ENCODE measurements at places on chromosomes 3 and 15.
A peak's percentile ranks its signal among the peaks of the same experiment; 100 is the strongest.

GRCh38 chr15:52780172-52780980 lies 9.8 kb downstream of the ONECUT1 start:
- peak; percentile 72 for DNase-seq

GRCh38 chr3:69941439-69942176 lies 57.9 kb upstream of the SAMMSON start:
- no peak for DNase-seq

- DNase-seq, result no peak
Observed at GRCh38 chr3:62363275-62363674, 10.1 kb downstream of the FEZF2 start.

DNA sequence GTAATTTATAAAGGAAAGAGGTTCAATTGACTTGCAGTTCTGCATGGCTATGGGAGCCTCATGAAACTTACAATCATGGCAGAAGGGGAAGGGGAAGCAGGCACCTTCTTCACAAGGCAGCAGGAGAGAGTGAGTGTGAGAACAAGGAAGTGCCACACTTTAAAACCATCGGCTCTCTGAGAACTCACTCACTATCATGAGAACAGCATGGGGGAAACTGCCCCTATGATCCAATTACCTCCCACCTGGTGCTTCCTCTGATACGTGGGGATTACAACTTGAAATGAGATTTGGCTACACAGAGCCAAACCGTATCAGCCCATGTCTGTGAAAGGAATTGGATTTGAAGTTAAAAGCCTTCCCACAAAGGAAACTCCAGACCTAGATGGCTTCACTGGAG lies 39.1 kb downstream of the TKT start:
- DNase-seq, result no peak

- no peak for DNase-seq
Observed at GRCh38 chr3:124227150-124227630, 235.3 kb upstream of the ROPN1 start.

- no peak for DNase-seq
Observed at GRCh38 chr3:40404591-40405198, 17.7 kb downstream of the ENTPD3 start.

GRCh38 chr3:180704532-180704931 lies 25.2 kb upstream of the CCDC39 start:
- no peak for DNase-seq

GRCh38 chr3:185984203-185984602 lies 46.4 kb upstream of the TRA2B start:
- no peak for DNase-seq

DNA sequence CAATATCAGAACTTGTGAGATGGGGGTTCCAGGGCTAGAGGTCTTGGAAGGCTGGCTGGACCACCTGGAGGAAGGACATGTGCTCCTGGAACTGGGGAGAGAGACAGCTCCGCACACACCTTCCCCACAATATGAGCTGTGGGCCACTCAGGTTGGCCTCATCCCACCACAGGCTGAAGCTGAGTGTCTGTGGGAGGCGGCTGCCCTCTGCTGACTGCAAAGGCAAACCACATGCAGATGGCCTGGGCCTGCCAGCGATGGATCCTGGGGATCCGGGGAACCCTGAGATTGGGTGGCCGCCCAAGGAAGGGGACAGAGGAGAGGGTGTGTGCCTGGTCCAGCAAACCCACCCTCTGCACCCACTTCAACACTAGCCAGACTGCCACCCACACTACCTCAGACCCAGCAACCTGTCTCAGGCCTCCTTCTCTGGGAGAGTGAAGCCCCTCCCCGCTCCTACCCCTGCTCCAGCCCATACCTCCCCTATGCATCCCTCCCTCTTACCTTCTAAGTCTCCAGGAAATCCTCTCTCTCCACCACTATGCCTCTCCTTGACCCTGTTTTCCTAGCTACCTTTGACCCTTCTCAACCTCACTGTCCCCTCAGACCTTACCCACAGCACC lies 44.8 kb downstream of the CYP11A1 start:
- DNase-seq, result peak; percentile 71

DNA sequence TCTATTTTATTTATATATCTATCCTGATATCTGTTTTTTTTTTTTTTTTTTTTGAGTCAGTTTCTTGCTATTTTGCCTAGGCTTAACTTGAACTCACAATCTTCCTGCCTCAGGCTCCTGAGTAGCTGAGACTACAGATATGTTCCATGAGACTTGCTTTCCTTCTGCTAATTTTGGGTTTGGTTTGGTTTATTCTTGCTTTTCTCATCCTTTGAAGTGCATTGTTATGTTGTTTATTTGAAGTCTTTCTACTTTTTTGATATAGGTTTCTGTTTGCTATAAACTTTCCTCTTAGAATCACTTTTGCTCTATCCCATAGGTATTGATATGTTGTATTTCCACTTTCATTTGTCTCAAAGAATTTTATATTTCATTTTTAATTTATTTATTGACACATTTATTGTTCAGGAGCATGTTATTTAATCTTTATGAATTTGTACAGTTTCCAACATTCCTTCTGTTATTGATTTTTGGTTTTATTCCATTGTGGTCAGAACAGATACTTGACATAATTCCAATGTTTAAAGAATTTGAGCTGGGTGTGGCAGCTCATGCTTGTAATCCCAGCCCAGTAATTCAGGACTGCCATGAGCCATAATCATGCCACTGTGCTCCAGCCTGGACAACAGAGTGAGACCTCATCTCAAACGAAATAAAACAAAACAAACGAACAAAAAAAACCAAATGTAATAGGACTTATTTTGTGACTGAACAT lies 62.3 kb upstream of the PLSCR4 start:
- no peak for DNase-seq

GRCh38 chr15:38961456-38961855 lies 396.8 kb upstream of the RASGRP1 start:
- DNase-seq, result no peak

- no peak for DNase-seq
Observed at GRCh38 chr3:136937851-136938250, 19.9 kb upstream of the IL20RB start.

DNA sequence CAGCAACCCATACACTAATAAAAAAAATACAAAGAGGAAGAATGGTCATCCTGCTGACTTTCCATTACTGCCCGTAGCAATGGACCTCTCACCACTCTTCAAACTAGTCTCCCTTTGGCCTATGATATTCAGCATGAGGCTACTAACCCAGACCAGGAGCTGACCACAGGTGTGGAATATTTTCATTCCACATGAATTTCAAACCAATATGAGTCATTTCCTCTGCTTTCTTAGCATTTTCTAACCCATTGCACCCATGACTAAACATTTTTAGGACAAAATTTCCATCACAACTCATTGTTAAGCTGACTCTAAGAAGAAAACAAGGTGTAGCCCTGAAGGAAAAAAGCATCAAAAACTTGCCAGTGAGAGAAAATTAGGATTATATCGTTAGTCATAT lies 34.0 kb upstream of the ZPLD1 start:
- DNase-seq, result no peak

- DNase-seq, result no peak
Observed at GRCh38 chr15:80695911-80696661, 976 bp downstream of the ABHD17C start.

- DNase-seq, result no peak
Observed at GRCh38 chr15:46300716-46301115, 665.9 kb downstream of the SQOR start.

GRCh38 chr3:2976212-2976611 lies 134.0 kb downstream of the IL5RA start:
- no peak for DNase-seq

GRCh38 chr3:158520433-158520832 lies 50.6 kb upstream of the MLF1 start:
- no peak for DNase-seq

GRCh38 chr3:196666001-196666867 lies 26.7 kb downstream of the NRROS start:
- DNase-seq, result peak; percentile 73

DNA sequence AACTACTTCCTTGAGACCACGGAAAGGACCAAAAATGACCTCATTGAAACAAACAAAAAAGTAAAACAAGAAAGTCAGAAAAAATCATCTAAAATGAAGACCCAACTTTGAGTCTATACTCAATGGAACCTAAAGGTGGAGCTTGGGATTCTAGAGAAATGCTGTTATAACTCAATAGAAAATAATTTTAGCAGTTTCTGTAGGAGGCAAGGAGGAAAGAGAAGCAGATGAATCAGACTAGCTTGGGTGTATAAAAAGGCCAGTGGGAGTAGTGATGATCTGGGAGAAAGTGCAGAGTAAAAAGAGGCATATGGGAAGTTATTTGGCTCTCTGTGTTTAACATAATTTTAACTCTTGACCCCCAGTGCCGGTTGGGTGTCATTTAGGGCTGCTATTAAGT lies 94.4 kb downstream of the TMCO5A start:
- no peak for DNase-seq

DNA sequence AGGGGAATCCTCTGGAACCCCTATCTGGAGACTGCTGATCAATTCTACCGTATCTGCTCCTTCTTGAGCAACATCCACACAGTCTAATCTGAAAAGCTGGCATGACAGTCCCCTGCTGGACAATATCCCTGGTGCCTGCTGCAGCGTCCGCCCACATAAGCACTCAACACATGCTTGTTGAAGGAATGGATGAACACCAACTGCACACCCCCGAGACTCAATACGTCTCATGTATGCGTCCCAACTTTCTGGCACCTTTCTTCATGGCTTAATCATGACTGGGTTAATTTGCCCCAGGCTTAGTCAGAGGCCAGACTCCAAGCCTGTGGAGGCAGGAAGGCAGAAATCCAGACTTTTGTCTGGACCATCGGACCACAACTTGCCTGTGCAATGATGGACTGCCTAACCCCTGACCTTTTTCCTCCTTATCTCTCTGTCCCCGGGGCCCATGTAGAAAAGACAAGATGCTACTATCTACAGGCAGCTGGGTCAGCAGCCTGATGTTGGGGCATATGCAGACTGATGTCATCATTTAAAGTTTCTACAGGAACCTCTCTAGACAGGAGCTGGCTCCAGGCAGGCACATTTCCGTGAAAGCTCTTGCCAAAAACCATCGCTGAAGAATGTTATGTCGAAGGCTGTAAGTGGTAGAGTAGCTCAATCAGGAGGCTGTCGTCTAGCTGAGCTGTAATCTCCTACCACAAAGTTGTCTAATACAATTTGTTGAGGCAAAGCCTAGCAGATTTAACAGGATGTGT lies 114.1 kb upstream of the TPM1 start:
- peak; percentile 24 for DNase-seq

DNA sequence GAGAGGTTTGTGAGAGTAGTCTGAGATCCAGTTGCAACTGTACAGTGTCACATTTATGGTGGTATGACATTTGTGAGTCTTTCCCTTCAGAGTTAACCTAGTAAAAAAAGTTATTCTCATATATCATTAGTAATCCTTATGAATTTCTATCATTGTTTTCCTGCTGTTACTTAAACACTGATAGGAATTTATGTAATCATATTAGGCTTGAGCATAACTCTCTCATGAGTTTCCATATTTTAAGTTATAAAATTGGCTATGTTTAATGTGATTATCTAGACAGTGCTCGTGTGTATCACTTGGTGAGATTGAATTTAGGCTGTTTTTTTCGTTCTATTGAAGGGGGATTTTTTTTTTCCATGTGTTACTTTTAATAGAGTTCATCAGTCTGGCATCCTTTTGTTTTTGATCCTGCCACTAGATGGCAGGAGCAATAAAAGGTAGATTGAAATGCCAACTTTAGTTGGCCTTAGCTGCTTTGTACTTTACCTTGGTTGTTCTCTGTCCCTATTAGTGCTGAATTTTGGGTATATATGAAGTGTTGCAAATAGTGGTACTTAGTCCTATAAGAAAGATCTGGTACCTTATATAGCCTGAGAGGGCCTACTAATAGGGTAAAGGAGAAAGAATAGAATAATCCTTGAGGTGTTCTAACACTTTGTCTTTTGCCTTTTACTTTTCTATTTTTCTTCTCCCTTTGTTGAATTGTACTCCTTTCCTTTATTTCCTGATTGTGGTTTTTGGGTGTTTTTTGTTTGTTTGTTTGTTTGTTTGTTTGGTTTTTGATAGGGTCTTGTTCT lies 17.9 kb downstream of the STT3B start:
- DNase-seq, result peak; percentile 40

DNA sequence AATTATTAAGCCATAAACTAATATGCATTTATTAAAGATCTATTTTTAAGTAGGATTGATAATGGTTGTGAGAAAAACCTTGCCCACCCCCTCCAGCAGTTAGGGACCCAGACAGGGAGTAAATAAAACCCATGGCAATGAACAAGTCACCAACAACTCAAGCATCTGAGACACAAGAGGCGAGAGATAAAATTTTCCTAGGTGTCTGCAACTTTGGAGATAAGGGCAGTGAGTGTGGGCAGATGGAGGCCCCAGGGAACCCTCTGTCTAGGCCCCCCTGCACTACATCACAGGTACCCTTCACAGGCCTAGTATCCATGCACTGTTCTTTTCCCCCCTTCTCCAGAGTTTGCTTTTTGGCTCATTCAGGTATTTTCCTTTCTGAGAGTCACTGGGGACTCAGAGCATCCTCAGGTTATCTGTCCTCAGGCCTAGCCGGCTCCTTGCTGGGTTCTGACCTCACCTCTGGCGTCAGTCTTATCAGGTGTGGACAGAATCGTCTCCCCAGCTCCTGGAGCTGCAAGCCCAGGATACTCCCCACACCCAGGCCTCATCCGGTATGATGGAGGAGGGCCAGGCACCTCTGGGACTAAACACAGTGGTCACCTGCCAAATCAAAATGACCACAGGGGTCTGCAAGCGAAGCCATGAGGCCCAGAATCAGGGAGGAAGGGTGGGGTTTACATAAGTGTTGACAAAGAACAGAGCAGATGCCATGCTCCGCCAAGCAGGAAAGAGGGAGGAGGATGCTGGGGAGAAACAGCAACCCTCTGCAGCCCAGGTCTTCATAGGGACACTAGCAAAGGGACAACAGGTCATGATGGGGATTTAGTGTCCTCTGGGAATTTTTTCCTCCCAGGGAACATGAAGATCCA lies 50.4 kb downstream of the CCNL1 start:
- no peak for DNase-seq

DNA sequence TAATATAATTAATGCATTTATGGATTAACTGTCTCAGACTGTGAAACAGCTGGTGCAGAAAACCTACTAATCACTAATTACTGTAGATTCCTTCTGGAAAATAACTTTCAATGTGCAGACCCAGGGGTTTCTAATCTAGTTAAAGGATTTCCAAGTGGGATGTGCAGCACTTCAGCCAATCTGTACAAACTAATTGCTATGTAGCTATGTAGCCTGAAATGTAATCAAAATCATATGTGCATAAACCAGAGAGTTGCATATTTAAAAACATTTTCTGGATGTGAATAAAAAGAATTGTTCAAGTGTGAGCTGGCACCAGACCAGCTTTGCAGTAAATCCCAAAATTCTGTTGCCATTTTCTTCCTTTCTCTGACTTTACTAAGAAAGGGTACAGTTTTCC lies 127.5 kb upstream of the CD96 start:
- no peak for DNase-seq

Measured in Ammon's horn (tissue), 1 donor.